ENCODE measurements at places on chromosomes 11 and 22.

GRCh38 chr11:85813721-85814120 is 2.8 kb upstream of the SYTL2 start:
- DNase-seq, result no peak

- DNase-seq, result no peak
These were observed 116.5 kb upstream of the MTNR1B start for GRCh38 chr11:92852946-92853345.

DNA sequence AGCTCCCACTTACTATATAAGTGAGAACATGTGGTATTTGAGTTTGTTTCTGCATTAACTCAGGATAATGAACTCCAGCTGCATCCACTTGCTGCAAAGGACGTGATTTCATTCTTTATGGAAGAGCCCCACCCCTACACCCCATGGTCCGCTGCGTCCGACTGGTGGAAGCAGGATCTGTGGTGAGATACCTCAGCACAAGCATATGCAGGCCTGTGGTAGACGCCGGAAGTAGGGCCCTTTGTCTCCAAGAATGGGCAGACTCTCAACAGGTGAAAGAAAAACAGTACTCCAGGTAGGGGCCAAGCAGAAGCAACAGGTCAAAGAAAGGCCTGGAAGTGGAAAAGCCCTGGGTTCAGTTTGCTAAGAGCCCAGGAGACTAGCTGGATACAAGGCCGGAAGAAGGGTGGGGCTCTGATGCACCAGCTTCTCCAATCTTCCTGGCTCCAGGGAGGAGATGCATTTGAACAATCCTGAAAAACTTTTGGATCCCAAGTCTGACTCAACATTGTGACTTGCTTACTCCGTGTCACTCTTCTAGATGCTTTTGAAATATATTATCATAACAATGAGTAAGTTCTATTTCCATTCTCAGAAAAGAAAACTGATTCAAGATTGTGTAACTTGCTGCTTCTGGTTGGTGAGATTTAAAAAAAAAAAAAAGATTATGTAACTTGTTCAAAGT is 30.4 kb downstream of the NEAT1 start:
- peak; percentile 92 for DNase-seq

DNA sequence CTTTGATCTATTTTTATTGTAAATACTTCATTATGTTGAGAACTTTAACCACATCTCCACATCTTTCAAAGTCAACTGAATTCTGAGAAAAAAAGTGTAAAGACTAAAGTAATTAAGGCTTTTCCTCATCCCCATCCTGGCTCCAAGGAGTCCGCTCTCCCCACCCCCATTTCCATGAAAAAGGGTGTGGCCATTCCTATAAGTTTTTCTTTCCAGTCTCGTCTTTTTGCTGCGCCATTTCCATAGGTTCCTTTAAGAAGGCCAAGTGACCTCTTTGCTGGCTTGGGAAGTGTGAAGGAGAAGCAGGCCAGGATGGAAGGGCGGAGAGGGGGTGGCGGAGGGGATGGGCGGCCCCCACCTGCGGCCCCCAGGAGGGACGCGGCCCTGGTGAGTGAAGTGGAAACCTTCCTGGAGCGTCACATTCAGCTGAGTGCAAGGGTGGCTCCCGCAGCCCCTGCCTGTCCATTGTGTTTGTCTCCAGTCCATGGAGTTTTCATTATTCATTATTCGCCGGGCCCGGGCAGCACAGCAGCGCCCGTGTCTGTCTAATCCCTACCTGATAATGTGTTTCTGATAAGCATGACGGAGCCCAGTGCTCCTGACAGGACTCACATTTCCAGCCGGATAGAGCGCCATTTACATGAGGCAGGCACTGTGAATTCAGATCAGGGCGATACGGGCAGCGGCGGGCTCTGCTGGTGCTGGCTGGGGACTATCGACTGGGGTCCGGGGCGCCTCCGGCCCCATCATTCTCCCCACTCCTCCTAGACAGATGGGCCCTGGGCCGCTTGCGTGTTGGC is 739.8 kb downstream of the OPCML start:
- DNase-seq, result no peak

DNA sequence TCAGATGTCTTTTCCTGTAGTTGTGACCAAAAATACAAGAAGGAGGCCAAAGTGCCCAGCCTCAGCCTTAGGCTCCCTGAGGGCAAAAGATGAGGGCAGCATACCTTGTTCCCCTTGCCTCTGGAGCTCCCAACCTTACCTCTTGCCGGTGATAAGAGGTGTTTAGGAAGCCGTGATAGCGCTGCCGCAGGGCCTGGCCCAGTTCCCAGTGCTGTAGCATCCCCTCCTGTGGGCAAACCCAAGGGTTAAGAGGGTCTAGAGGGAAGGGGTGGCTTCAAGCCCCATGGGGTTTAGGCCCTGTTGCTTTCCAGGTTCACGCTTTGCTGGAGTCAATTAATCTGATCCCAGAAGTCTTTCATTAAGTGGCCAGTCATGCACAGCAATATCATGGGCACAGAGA is 1.1 kb downstream of the ACP2 start:
- DNase-seq, result no peak
